ENCODE measurements at places on chromosomes 12 and 14.

DNA sequence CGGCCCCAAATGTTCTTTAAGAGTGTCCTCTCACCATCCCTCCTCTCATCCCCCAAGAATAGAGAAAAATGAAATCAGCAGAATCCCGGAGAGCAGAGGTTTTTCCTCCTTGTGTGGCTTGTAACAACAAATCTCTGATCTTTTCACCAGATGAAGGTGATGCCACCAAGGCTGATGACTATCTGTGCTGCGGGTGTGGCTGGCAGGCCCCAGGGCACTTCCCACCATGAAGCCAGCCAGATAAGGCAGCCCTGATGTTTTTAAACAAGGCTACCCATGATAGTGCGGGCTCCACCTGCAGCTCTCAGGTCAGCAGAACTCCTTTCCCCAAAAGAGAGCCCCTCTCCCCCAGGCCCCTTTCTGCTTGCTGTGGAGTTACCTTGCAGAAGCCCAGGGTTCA lies 58.0 kb upstream of the PARP11 start:
- DNase-seq, result no peak

- no peak for DNase-seq
These were observed 70.6 kb upstream of the MYF6 start for GRCh38 chr12:80636832-80637231.

DNA sequence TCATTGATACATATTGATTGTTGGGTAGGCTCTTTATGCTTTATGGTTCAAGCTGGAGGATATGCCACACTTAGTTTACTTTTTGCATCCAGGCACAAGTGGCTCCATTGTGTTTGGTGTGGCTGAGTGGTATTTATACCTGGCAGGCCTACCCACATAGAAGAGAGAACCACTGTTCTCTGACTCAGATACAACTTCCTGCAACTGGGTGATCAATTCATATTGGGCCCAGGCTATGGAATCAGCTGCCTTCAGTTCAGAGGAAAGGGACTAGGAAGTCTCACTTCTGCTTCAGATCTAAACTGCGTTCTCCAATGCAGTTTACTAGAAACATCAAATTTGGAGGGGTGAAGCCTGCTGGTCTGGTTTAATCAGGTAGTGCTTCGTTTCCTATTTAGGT lies 49.8 kb upstream of the LRRK2 start:
- DNase-seq, result no peak

DNA sequence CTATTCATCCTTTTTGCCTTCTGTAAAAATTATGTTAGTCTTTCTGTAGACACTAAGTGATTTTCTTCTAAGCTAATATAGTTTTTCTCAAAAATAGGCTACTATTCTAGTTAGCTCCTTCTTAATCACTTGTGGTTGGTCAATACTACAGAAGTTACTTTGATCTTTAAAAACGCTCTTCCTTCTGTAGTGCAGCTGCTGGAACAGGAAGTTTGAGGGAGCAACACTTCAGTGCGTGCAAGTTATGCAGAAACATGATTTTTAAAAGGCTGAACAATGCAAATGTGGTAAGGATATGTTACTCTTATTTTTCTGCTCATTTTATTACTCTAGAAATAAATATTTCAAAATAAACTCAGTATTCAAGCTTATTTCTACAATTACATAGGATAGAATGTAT lies 11.1 kb upstream of the RERGL start:
- DNase-seq, result no peak

- no peak for DNase-seq
These were observed 136.1 kb downstream of the KICS2 start for GRCh38 chr12:64085996-64086395.

GRCh38 chr12:110165540-110166159 lies 41.5 kb downstream of the IFT81 start:
- peak; percentile 24 for DNase-seq

DNA sequence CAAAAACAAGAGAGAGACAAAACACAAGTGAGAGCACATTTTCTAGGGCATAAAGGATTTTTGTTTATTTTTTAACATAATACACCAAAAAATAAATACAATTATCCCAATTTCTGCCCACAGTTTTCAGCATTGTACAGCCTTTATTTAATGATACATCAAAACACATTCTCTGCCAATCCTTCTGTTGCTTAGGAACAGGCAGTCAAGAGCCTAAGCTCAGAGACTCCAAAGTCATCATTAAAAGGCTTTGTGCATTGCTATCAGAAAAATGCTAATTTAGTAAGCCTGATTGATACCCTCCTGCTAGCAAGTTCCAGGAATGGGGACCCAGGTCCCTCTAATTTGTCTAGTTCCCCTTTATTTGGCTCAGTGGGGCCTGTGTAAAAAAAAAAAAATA lies 536.5 kb downstream of the RPS29 start:
- DNase-seq, result no peak

DNA sequence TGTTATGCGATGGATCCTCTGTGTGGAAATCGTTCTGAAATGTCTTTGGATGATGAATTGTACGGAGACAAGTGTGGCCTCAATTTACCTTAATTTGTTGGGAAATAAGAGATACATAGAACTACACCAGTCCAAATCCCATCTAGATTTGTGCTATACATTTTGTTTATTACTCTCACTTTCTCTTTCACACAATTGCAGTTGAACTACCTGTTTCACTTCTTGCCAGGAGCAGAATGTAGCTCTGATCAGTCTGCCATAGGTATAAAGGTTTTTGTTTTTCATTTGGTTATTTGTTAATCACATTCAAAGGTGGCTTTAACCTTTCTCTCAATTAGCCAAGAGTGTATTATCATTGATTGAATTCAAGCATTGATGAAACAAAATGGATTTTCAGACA lies 268.2 kb downstream of the SNAPC1 start:
- no peak for DNase-seq

DNA sequence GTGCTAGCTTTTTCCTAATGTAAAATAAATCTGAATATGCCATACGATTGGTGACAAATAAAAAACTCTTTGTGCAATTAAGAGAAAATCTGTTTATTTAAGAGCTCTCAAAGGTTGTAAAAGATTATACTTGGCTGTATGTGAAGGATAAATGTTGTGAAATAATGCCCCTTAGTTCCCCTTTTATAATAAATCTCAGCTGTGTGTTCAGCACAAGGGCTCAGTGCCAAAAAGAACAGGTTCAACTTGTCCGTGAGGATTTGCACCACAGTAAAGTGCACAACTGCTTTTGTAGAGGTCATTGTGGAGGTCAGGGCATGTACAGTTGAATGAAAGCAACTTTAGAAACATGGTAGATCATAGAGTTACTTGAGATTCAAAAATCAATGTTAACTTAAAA lies 118.6 kb downstream of the TRMT5 start:
- peak; percentile 51 for DNase-seq

- no peak for DNase-seq
These were observed 9.9 kb downstream of the ISCU start for GRCh38 chr12:108572166-108572790.

DNA sequence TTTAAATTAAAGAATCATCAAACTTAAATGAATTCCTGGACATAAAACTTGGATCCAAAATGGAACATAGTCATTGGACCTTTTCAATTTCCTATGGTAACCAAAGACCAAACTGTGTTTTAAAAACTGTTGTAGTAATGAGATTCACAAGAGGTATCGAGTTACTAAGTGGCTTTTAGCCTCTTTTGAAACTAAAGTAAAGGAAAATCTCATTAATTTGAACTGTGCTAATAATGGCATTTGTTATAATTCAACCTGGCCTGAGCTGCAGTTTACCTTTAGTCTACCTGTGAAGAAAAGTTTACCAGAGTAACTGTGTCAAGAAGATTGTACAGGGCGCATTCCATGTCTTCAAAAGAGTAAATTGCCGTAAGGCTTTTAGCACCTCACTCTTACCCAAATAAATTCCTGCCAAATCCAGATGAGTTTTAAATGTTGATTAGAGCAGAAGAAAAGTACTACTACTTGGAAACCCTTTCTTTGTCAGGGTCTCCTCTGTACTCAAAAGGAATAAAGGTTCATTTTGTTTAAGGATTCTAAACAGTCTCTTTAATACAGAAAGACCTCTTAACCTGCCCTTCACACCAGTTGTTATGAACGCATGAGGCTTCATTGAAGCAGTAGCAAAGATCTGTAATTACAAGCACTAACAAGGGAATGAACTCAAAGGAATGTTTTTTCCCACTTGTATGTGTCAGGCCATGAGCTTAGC lies 17.1 kb upstream of the MED13L start:
- peak; percentile 43 for DNase-seq

DNA sequence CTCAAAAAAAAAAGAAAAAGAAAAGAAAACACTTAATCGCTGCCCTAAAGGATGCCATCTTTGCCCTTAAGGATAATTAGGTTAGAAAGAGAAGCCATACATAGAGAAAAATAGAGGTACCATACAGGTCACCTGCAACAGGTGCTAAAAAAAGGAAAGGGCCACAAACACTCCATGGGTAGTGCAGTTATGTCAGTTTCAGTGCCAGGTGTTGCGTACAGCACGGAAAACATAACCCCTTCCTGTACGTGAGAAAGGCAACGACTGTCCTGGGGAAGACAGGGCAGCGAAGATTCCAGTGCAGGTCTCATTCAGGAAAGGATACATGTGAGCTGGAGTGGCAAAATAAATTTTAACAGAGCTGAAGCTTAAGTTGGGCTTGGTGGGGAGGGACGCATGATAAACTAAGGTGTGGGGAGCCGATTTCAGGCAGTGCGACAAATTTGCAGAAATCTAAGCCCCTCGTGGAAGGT lies 553 bp upstream of the DAZAP2 start:
- DNase-seq, result peak; percentile 47

GRCh38 chr14:94342334-94342934 lies 19.3 kb upstream of the SERPINA6 start:
- no peak for DNase-seq

GRCh38 chr14:68550338-68550715 lies 242.5 kb downstream of the ZFP36L1 start:
- no peak for DNase-seq

- DNase-seq, result no peak
These were observed 423.4 kb downstream of the ZFP36L1 start for GRCh38 chr14:68369281-68370056.

GRCh38 chr14:96838449-96838848 lies 41.3 kb downstream of the VRK1 start:
- no peak for DNase-seq

DNA sequence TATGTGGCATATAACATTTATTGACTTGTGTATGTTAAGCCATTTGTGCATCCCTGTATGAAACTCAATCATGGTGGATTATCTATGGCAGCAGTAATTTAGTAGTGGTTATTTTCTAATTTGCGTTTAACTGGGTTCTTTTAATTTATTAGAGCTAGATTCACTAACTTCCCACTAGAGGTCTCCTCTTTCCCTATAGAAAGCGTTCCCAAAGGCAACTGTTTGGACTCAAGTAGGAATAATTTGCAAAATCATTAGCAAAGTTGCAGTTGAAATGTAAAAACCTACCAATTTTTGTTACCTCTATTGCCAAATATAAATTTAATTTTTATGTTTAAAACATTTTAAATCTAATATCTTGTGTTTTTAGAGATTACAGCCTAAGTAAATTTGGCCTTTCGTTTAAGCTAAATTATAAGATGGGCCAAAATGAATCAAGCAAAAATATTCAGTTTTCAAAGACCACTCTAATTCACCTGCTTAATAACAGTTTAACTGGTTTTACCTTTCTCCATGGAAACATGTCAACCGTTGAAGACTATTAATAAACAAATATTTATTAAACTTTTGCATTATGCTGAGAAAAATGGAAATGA lies 6.0 kb downstream of the DMAC2L start:
- DNase-seq, result peak; percentile 25

- DNase-seq, result no peak
These were observed 14.7 kb downstream of the NKX2-1 start for GRCh38 chr14:36505181-36505815.

GRCh38 chr12:106776897-106777296 lies 2.4 kb downstream of the RIC8B start:
- no peak for DNase-seq

DNA sequence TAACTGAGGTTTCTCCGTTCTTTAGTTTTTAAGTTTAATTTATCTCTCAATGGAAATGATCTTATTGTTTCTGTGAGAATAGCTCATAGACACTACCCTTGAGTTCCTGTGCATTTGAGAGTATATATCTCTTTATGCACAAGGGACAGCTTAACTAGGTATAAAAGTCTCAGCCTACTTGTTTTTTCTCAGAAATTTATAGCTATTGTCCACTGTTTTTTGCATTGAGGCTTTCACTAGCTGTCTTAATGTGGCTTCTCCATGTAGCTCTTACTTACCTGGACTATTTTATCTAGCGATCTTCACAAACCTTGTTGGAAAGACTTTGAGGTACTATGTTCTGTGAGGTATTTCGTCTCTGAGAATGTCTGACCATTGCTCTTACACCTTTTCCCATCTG lies 153.9 kb upstream of the RTL1 start:
- no peak for DNase-seq

DNA sequence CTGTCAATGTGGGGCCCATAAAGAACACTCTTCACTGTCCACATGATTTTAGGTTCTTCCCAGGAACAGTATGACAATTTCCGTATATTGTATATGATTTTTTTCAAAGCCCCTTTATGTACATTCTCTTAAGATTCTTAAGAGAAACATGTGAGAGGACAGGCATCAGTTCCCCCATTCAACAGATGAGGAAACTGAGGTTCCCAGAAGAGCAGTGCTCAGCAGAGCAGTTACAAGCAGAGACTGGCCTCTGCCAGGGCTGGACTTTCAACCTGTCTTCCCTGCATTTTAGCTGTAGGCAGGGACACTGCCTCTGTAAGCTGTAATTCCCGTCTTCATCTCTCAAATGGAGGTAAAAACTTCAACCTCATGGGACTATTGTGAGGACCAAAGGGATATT lies 77.7 kb downstream of the RBM19 start:
- no peak for DNase-seq

DNA sequence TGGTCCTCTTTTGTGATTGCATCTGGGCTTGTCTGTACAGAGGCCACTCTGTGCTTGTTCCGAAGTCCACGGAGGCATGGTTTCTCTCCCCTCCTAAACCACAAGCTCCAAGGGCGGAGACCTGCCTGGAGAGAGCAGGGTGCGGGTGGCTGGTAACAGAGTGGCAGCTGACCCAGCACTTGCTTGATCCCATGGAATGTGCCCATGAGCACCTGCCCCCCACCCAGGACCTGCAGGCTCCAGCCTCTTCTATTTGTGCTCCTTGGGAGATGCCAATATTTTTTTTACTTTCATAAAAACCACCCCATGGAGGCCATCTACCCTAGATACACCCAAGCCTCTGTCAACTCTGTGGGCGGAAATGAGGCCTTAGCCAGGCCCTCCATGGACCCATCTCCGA lies 104.7 kb downstream of the PRMT8 start:
- no peak for DNase-seq

- no peak for DNase-seq
These were observed 288.6 kb downstream of the MED13L start for GRCh38 chr12:115988625-115989563.

DNA sequence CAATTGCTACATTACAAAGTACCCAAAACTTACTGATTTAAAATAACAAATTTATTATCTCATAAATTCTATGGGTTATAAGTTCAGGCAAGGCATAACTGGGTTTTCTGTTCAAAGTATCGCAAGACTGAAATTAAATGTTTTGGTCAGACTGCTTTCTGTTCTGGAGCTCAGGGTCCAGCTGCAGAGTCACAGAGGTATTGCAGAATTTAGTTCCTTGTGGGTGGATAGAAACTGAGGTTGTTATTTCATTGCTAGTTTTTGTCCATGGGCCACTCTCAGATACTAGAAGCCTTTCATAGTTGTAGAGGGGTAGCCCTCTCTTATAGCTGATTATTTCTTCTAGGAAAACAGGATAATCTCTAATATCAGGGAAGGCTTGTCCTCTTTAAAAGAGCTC lies 467.9 kb downstream of the TRHDE start:
- DNase-seq, result no peak

GRCh38 chr12:73057428-73057827 lies 785.3 kb downstream of the TRHDE start:
- no peak for DNase-seq
